SK-N-SH (cell line): ENCODE measurements at places on chromosomes 5 and 9. TPM values are rescaled to one million over a fixed set of nuclear protein-coding genes. Genes with fewer than 3 reads are reported as not detected.
A peak's percentile ranks its signal among the peaks of the same experiment; 100 is the strongest.

DNA sequence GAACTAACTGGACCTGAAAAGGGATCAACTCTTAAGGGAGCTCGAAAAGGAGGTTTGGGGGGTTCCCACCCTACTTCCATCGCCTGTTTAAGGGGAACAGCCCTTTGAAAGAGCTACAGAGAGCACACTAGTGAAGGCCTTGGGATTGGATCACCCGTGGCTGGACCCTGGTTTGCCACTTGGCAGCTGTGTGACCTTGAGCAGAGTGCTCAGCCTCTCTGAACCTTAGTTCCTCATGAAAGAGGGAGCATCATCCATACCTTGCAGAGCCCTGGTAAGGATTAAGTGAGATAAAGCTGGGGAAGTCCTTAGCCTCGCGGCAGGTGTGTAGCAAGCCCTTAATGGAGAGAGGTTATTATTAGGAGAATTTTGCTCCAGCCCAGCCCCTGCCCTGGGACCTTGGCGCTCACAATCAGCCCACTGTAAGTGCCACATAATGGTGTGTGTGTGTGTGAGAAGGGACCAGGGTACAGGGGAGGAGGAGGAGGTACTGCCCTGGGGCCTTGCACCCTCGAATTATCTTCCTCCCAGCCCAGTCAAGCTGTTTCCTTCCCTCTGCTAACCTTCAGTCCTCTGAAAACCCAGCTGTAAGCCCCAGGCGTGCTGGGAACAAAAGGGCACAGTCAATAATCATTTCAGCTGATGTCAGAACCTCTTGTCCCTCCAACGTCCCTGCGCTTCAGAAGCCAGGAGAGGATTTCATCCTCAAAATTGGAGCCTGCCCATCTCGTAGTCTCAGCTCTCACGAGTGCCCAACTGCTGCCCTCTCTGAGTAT lies 42.9 kb downstream of the FOXI1 start:
- no peak for DNase-seq
- no peak overlapping the region for H3K27ac ChIP-seq
- H3K27me3 ChIP-seq: no peaks in the 10 kb centered on the region
- H3K4me3 ChIP-seq: no peak overlapping the region

DNA sequence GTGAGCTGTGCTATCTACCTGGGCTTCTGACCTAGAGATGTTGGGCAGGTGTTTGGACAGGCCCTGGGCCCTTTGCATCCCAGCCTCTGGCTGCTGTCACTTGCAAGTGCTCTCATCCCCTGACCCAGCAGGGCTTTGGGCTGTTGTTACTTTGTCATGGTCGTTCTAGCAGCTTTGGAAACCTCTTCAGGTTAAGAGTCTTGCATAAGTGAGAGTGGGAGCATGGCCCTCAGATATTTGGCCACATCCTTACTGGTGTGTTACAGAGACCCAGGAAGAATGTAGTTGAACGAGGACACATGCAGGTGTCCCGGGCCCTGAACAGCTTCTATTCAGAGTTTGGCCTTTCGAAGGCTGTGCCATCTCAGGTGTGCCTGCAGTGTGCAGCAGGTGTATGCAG lies 4.5 kb downstream of the TENT4A start:
- no peaks in the 10 kb centered on the region for H3K36me3 ChIP-seq
- H3K4me1 ChIP-seq: peaks cover 37% of the 10 kb centered on the region
- H3K27ac ChIP-seq: no peak overlapping the region
- H3K27me3 ChIP-seq: no peaks in the 10 kb centered on the region

- no peaks in the 10 kb centered on the region for H3K36me3 ChIP-seq
- peaks cover 3% of the 10 kb centered on the region; the same call in 1 of the 2 replicates for H3K4me1 ChIP-seq
- H3K4me3 ChIP-seq: no peak overlapping the region
These were observed 128.3 kb downstream of the HSD17B3 start for GRCh38 chr9:96173640-96174039.

GRCh38 chr5:777756-778161 lies 6.8 kb downstream of the ZDHHC11B start:
- DNase-seq: peak; percentile 41
- H3K36me3 ChIP-seq: no peaks in the 10 kb centered on the region
- no peaks in the 10 kb centered on the region for H3K27me3 ChIP-seq

SLC6A18 gene
- polyA plus RNA-seq: not detected in 2 replicates

FYB1 gene
- polyA plus RNA-seq: not detected in 2 replicates

DNA sequence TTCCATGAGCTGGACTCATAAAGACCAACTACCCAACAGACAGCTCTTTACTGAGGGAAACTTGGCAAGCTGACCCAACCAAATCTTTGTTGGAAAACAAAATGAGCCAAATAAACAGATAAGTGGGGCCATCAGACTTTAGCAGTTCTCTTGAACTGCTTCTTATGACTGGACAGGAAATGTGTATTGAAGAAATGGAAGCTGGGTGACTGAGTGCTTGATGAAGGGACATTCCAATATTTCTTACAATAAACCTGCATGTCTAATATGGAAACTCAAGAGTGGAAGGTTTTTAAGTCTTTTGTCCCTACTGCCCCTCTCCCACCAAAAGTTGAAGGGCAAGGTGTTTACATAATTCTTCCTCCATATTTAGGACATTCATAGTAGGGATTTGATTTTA lies 218.8 kb upstream of the NR4A3 start:
- DNase-seq: no peak
- H3K4me1 ChIP-seq: no peaks in the 10 kb centered on the region; the same call in none of the 2 replicates
- no peak overlapping the region for H3K27ac ChIP-seq
- H3K36me3 ChIP-seq: no peaks in the 10 kb centered on the region
- no peak overlapping the region for H3K4me3 ChIP-seq

DNA sequence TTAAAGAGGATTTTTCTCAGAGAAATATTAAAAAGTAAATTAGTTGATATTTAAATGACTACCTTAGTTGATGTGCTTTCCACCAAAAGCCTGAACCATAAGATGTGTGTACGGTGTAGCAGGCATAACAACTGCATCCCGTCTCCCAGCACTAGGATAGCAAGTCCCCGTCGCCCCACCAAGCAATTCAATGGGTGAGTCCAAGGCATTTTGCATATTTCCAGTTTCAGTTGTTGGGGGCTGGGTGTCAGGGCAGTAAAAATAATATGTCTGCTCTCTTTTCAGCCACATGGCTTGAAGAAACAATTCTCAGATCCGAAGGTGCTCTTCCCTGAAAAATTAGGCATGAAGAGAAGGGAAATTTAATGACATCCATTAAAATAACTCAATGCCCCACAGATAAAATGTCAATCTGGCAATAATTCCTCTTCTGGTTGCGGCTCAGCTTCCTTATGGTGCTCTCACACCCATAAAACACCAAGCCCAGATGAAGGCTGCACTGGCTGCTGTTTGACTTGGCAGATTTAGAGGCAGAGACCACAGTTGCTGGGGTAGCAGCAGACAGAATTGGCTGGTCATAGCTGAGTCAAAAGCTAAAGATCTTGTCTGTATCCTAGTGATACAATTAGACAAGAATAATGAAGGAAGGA lies 124.4 kb upstream of the ADCY2 start:
- H3K4me1 ChIP-seq: no peaks in the 10 kb centered on the region
- H3K27me3 ChIP-seq: no peaks in the 10 kb centered on the region
- H3K4me3 ChIP-seq: no peak overlapping the region

PCDHA9 gene
- 0.02 TPM in 2 replicates for polyA plus RNA-seq

- no peaks in the 10 kb centered on the region for H3K36me3 ChIP-seq
- no peak overlapping the region for H3K4me3 ChIP-seq
- no peak overlapping the region for H3K27ac ChIP-seq
- DNase-seq: no peak
- H3K27me3 ChIP-seq: no peaks in the 10 kb centered on the region
- peaks cover 41% of the 10 kb centered on the region; the same call in 1 of the 2 replicates for H3K4me1 ChIP-seq
These were observed 76.4 kb downstream of the NTNG2 start for GRCh38 chr9:132238026-132238972.

- no peak for DNase-seq
- H3K36me3 ChIP-seq: no peaks in the 10 kb centered on the region
- H3K4me3 ChIP-seq: peak overlapping the region; percentile 46; the same call in 1 of the 2 replicates
- no peaks in the 10 kb centered on the region for H3K27me3 ChIP-seq
These were observed 908.6 kb upstream of the EDIL3 start for GRCh38 chr5:85293145-85293785.

SV2C gene
- polyA plus RNA-seq: 0.05 and 0.13 TPM in 2 replicates

- H3K4me3 ChIP-seq: no peak overlapping the region
- no peaks in the 10 kb centered on the region for H3K27me3 ChIP-seq
- no peak for DNase-seq
- peaks cover 91% of the 10 kb centered on the region for H3K36me3 ChIP-seq
- H3K27ac ChIP-seq: no peak overlapping the region
These were observed 56.7 kb downstream of the ZFR start for GRCh38 chr5:32387841-32388240.

GRCh38 chr5:172427202-172427601 lies 27.1 kb downstream of the SH3PXD2B start:
- H3K27me3 ChIP-seq: no peaks in the 10 kb centered on the region
- H3K27ac ChIP-seq: no peak overlapping the region
- H3K36me3 ChIP-seq: peaks cover 2% of the 10 kb centered on the region; the same call in 1 of the 2 replicates
- H3K4me1 ChIP-seq: no peaks in the 10 kb centered on the region
- DNase-seq: no peak

CRB2 gene
- polyA plus RNA-seq: not detected in 2 replicates

GRCh38 chr5:160494451-160494850 lies 72.8 kb downstream of the PTTG1 start:
- H3K36me3 ChIP-seq: no peaks in the 10 kb centered on the region
- DNase-seq: no peak
- H3K27ac ChIP-seq: no peak overlapping the region
- H3K4me3 ChIP-seq: no peak overlapping the region

KIF12 gene
- 0.15 and 0.35 TPM in 2 replicates for polyA plus RNA-seq

REEP2 gene
- polyA plus RNA-seq: 25.4 and 31.2 TPM in 2 replicates

- H3K27ac ChIP-seq: no peak overlapping the region
- DNase-seq: no peak
- no peaks in the 10 kb centered on the region for H3K27me3 ChIP-seq
- H3K36me3 ChIP-seq: no peaks in the 10 kb centered on the region
- no peak overlapping the region for H3K4me3 ChIP-seq
These were observed 316.6 kb downstream of the TLE1 start for GRCh38 chr9:81372628-81373191.

- no peaks in the 10 kb centered on the region for H3K36me3 ChIP-seq
- no peak overlapping the region for H3K27ac ChIP-seq
- H3K27me3 ChIP-seq: peaks cover 23% of the 10 kb centered on the region; the same call in 1 of the 2 replicates
- H3K4me1 ChIP-seq: no peaks in the 10 kb centered on the region
- no peak for DNase-seq
These were observed 156.3 kb upstream of the MVB12B start for GRCh38 chr9:126170286-126170823.

DNA sequence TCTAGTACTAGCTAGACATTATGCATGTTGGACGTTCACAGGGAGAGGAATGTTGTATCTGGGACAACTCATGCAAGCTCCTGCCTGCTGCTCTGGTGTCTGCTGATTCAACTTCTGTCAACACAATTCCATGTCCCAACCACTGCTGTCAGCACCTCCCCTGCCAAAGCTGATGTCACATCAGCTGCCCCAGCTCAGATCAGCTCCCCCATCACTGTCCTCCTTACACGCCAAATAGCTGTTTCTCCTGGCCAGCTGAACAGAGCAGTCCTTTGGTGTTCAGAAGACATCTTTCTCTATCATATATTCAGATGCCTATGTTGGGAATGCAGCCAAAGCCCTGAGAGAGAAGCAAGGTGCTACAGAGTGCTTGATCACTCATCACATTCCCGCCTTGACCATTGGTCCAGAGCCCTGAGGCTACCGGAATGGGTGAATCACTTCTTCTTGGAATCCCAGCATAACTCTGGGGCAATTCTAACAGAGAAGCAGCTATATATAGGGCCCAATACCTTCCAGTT lies 223.3 kb downstream of the SEC61B start:
- no peak for DNase-seq
- no peaks in the 10 kb centered on the region for H3K36me3 ChIP-seq
- H3K4me1 ChIP-seq: no peaks in the 10 kb centered on the region
- H3K4me3 ChIP-seq: no peak overlapping the region

DNA sequence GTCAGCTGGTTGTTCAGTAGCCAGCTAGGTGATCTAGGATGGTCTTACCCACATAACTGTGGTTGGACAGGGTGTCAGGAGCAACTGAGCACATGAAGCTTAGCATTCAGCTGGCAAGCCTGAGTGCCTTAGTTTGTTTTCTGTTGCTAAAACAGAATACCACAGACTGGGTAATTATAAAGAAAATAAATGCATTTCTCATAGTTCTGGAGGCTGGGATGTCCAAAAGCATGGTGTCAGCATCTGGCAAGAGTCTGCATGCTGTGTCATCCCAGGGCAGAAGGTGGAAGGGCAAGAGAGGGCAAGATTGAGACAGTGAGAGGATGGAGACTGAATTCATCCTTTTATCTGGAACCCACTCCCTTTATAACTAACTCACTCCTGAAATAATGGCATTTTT lies 921.5 kb downstream of the TLE4 start:
- no peak overlapping the region for H3K4me3 ChIP-seq
- DNase-seq: no peak
- H3K27me3 ChIP-seq: no peaks in the 10 kb centered on the region
- no peaks in the 10 kb centered on the region for H3K36me3 ChIP-seq
- no peak overlapping the region for H3K27ac ChIP-seq

ECSCR gene
- 10.9 and 13.5 TPM in 2 replicates for polyA plus RNA-seq

- no peaks in the 10 kb centered on the region for H3K27me3 ChIP-seq
- H3K36me3 ChIP-seq: no peaks in the 10 kb centered on the region
- H3K4me3 ChIP-seq: no peak overlapping the region
These were observed 6.2 kb downstream of the NR6A1 start for GRCh38 chr9:124764774-124765438.

GRXCR2 gene
- not detected in 2 replicates for polyA plus RNA-seq

DNA sequence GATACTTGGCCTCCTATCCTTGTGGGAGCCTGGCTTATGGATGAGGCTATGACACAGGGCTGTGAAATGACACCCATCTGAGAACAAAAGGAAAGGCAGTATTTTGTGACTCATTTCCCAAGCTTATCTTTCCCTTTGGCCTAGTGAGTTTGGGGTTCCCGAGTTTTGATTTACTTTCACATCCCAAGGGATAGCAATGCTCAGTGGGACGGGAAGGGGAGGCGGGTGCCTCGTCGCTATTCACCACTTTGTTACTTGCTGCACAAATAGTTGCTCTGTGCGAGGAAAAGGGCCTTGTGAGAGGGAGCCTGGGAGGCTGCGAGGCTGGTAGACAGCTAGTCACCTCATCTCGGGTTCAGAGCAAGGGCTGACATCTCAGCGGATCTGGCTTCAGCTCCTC lies 59.1 kb upstream of the ENTREP1 start:
- no peaks in the 10 kb centered on the region for H3K36me3 ChIP-seq
- H3K4me1 ChIP-seq: no peaks in the 10 kb centered on the region
- no peak overlapping the region for H3K4me3 ChIP-seq
- no peak overlapping the region for H3K27ac ChIP-seq
- H3K27me3 ChIP-seq: no peaks in the 10 kb centered on the region
